Activated naive CD8-positive, alpha-beta T cell treated with anti-CD3 and anti-CD28 coated beads, Interleukin-2, amount 50 U/mL, for 16 hours (primary cell): ENCODE measurements at places on chromosomes 12 and 14.

DNA sequence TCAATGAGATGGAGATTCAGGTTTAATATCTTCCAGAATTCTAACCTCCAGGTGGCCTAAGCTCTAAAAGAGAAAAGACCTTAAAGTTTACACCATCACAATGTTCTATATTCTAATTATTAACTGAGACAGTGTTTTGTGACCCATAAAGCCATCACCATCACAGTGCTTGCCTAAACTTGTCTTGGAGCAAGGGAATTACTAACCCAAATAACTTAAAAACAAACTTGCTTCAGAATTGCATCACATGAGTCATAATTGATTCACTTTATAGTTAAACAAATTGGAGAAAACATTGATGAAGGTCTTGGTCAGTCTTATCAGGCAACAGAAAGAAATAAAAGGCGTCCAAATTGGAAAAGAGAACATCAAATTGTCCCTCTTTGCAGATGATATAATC lies 54.5 kb upstream of the ALG10 start:
- DNase-seq = no peak

GRCh38 chr12:56223571-56224101 lies 506 bp upstream of the NABP2 start:
- no peak for DNase-seq

- DNase-seq = no peak
Measured at GRCh38 chr12:132169376-132169775, 25.1 kb downstream of the NOC4L start.

- no peak for DNase-seq
Measured at GRCh38 chr14:106200541-106201315, 674.3 kb downstream of the TMEM121 start.

- no peak for DNase-seq
Measured at GRCh38 chr14:68401317-68401716, 391.6 kb downstream of the ZFP36L1 start.

DNA sequence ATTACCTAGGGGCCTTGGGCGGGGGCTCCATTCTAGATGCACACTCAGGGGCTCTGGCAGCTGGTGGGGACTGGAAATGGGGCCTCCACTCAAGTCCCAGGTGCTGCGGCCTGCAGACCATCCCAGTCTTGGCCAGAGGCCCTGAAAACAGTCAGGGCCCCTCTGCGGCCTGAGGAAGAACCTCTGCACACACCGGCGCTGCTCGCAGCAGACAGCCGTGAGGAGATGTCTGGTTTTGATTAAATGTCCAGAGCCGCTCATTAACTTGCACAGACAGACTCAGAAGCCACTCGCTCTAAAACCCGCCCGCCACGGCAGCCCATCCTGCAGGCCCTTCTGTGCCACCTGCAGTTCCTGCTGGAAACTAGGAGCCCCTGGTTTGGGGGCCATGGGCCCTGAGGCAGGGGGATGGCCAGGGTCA lies 36.4 kb upstream of the NCOR2 start:
- DNase-seq = no peak

GRCh38 chr12:66901138-66901932 lies 222.5 kb upstream of the GRIP1 start:
- DNase-seq = no peak

GRCh38 chr12:3685830-3686229 lies 67.1 kb downstream of the CRACR2A start:
- DNase-seq = no peak

- no peak for DNase-seq
Measured at GRCh38 chr12:1161197-1161596, 170.2 kb downstream of the ERC1 start.

GRCh38 chr12:51124504-51124903 lies 41.1 kb upstream of the CSRNP2 start:
- no peak for DNase-seq

GRCh38 chr12:15800278-15800677 lies 11.1 kb upstream of the EPS8 start:
- DNase-seq = no peak

- no peak for DNase-seq
Measured at GRCh38 chr14:89251061-89251460, 166.0 kb downstream of the FOXN3 start.

GRCh38 chr12:51534216-51535074 lies 56.6 kb upstream of the SCN8A start:
- no peak for DNase-seq

DNA sequence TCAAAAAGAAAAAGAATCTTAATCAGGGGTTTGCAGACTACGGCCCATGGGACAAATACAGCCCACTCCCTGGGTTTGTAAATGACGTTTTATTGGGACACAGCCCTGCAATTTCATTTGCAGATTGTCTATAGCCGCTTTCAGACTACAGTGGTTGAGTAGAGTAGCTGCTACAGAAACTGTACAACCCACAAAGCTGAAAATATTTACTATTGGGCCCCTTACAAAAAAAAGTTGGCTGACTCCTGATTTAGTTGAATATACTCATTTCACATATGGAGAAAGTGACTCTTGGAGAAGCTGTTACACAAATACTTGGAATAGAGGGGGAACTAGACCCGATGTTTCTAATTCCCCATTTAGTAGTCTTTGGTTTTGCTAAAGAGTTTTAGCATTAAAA lies 162.5 kb upstream of the NOS1 start:
- no peak for DNase-seq

DNA sequence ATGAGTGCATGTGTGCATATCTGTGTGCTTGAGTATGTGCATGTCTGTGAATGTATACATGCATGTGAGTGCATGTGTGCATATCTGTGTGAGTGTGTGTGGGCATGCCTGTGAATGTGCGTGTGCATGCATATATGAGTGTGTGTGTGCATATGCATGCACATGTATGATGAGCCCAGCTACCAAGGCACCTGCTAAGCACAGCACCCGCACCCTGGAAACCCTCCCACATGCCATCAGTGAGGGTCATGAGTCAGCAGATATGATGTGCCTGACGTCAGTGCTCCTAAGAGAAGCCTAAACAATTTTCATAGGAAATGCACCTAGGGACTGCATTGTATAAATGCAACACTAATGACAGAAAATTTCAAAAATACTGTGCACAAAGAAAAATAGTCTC lies 151.1 kb downstream of the KIF26A start:
- DNase-seq = no peak

DNA sequence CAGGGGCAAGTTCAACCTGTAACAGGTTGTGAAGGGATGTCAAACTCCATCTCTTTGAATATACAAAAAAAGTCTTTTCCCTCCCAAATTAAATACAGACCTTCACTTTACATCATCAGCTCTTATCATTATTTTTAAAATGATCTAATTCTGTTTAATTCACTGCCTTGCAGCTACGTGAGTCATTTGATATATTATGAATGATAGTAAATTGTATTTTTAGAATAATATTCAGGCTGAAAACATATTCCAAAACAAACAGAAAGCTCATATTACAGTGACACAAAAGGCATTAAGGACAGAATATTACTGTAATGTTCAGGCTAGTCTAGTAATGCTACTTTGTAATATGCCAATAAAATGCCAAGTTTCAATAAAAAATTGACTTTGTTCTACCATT lies 53.3 kb downstream of the BCAT1 start:
- DNase-seq = no peak

DNA sequence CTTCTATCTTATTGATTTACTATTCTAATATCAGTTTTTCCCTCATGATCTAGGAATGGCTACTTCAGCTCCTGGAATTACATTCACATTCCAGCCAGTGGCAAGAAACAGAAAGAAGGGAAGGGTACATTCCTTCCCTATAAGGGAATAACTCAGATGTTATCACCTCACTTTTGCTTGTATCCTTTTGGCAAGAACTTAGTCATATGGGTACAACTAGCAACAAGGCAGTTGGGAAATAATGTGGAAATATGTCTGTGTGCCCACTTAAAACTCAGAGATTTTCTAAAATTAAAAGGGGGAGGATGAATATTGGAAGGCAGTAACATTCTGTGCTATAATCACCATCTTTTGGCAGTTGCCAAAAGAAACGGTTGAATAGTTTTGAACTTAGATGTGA lies 85.6 kb downstream of the MSRB3 start:
- DNase-seq = no peak

GRCh38 chr12:65603438-65604351 lies 220.6 kb upstream of the HMGA2 start:
- no peak for DNase-seq

GRCh38 chr14:85533023-85533860 lies 3.3 kb downstream of the FLRT2 start:
- no peak for DNase-seq

DNA sequence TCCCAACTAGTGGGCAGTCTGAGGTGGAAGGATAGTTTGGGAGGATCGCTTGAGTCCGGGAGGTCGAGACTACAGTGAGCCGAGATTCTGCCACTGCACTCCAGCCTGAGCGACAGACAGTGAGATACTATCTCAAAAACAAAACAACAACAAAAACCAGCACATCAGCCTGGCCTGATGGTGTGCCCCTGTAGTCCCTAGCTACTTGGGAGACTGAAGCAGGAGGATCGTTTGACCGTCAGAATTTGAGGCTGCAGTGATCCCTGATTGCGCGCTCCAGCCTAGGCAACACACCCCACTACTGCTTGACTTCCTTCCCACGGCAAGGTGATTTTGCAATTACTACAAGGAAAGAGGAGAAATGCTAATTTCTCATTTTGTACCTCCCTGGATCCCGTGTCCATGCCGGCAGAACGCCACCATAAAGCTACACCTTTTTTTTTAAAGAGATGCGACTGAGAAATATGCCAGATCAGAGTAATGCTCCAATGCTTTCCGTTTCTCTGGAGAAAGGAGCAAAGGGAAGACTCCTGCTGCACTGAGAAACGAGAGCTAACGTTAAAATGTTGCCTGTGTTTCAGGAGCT lies 672 bp upstream of the SCFD1 start:
- no peak for DNase-seq

GRCh38 chr12:64699504-64700115 lies 59.6 kb downstream of the GNS start:
- DNase-seq = no peak

DNA sequence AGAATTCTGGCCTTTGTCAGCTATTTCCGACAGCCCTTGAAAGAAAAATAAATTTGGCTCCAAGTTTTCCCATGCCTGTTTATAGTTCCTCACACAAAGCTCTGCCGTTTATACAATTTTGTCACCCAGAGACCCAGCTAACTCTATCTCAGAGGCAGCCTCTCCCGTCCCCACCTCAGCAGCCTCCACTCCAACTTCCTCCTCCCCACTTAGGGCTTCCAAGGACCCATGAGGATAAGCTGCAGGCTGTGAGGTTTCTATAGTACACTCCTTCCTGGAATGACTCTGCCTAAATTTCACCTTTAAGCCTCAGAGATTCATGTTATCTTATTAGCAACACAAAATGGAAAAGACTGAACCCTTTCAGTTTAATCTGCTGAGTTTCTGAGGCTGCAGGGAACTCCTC lies 71.8 kb downstream of the TTC9 start:
- DNase-seq = no peak

DNA sequence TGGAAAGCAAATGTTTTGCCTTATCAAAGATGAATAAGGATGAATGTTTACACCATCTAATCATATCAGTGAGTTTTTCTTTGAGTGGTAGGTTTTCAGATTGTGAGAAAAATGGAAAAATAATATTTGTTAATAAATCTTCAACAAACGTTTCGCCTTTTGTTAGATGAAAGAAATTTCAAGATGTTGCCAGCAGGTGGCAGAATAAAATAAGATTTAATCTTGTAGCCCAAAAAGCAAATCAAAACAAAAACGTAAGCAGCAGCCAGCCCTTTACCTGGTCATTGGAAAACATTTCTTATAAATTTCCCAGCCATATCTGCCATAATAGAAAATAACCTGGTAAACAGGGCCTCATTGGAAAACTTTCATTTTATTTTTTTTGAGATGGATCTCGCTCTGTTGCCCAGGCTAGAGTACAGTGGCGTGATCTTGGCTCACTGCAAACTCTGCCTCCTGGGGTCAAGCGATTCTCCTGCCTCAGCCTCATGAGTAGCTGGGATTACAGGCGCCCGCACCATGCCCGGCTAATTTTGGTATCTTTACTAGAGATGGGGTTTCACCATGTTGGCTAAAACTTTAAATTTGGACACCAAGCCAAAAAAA lies 15.4 kb upstream of the TMEM120B start:
- no peak for DNase-seq

GRCh38 chr14:91996948-91997371 lies 42.9 kb downstream of the TRIP11 start:
- no peak for DNase-seq

- DNase-seq = no peak
Measured at GRCh38 chr12:3959799-3960560, 86.8 kb upstream of the PARP11 start.

- DNase-seq = no peak
Measured at GRCh38 chr14:52125885-52126284, 57.0 kb upstream of the NID2 start.

DNA sequence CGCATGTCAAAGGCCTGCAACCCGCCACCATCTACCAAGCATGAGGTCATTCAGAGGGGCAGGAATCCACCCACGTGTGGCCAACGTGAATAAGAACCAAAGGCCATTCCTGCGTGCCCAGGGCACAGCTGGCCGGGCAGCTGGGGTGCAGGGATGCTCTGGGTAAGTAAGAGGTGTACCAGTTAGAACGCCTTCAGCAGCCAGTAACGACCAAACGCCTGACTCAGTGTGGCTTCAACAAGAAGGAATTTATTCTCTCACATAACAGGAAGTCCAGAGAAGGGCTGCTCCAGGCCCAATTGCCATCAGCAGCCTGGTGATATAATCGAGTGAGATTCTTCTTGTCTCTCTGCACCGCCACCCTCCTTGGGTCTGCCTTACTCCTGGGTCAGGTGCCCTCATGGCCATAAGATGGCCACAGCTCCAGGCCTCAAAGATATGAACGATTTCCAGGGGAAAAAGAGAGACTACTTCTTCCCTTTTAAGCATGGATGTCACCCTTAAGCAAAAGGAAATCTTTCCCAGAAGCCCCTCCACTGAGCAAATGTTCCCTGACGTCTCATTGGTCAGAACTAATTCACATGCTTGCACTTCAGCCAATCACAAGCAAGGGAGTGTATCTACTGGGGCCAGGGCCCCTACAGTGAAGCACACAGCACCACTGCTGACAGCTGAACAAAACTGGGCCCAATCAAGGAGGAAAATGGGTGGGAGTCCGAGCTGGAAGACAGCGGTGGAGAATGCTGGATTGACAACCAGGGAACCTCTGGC lies 7.3 kb downstream of the TTC7B start:
- DNase-seq = no peak
